Muscle of back (tissue), 13 donors: ENCODE measurements at places on chromosomes 3 and 15. TPM values are rescaled to one million over a fixed set of nuclear protein-coding genes. Genes with fewer than 3 reads are reported as not detected.

DNA sequence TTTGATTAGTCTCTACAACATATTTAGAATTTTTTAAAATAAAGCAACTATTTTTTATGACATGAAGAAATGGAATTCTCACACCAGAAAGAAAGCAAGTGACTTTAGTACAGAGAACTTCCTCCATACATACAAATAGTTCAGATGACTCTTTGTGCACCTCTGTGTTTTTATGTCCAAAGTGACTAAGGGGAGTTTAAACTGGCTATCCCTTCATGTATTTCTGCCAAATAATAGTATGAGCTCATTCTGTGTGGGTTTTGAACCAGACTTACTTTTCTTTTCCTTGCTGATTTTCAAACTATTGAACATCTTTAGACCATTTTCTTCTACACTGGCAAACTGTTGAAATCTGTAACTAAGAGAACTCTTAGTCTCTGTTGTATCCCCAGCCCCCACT, 196.3 kb downstream of the EPHA3 start:
- peak; percentile 14 for DNase-seq

DNA sequence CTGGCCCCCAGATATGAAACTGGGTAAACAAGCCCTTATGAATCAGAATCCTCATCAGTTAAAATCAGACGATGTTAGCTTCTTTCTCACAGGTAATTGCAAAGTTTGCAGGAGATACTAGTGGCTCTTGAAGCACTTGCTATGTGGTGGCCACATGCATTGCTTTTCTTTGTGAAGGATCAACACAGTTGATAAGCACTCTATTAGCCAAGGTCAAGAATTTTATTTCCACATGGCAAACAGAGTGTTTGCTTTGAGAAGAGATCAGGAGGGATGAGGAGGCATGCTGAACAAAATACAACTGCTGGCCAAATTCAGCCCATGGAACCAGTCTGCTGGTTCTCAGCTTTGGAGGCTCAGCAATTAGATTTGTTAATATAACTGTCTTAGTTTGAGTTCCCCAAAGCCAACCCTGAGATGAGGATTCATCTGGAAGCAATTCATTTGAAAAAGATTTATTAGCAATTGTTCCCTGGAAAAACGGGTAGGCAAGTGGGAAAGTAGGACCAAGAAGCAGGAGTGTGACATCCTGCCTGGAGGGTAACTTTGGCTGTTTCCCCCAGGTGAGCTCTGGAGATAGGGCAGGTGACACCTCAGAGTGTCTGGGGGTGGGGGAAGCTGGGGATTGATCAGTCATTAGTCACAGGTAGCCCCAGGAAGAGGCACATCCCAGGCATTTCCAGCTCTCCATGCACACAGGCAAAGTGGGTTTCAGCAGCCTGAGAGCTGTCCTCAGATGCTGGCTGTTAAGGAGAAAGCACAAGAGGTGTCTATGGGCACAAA, 180.3 kb downstream of the ABHD5 start:
- DNase-seq: no peak

DNA sequence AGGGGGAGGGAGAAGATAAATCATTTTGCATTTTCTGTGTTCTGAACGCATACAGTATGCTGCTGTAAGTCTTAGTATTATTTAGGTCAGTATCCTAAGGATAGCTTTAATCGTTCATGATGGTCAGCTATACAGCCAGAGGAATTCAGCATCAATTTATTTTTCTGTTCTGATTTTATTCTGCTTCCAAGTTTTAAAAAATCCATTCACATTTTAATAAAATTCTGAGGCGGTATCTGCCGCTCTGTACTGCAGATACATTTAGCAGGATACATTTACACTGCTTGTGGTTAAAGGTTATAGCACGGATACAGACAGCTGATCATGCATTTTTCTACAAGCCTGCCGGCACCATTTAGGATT, 17.8 kb downstream of the ZBTB38 start:
- no peak for DNase-seq

- no peak for DNase-seq
Observed at GRCh38 chr3:6679510-6679909, 181.4 kb upstream of the GRM7 start.

DNA sequence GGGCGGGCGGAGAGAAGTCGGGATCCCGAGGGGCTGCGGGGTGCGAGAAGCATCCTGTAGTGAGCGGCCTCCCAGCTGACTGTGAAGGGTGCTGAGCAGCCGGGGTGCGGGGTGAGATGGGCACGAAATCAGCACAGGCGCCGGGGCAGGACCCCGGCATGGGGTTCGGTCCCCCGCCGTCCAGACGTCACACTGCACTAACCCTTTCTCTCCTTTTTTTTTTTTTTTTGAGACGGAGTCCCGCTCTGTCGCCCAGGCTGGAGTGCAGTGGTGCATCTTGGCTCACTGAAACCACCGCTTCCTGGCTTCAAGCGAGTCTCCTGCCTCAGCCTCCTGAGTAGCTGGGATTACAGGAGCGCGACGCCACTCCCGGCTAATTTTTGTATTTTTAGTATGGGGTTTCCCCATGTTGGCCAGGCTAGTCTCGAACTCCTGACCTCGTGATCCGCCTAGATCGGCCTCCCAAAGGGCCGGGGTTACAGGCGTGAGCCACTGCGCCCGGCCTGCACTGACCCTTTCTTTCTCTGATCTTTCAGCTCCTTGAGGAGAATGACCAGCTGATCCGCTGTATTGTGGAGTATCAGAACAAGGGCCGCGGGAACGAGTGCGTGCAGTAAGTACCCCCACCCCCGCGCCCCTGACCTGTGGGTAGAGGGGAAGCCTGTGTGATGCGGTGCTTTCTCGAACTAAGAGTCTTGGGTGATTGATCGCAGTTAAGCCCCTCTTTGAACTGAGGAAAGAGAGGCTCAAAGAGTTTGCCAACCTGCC, 513 bp downstream of the SS18L2 start:
- DNase-seq: peak; percentile 30

RTP1 gene
- polyA plus RNA-seq: 0.09 TPM
